ENCODE measurements at places on chromosomes 12 and 14.

DNA sequence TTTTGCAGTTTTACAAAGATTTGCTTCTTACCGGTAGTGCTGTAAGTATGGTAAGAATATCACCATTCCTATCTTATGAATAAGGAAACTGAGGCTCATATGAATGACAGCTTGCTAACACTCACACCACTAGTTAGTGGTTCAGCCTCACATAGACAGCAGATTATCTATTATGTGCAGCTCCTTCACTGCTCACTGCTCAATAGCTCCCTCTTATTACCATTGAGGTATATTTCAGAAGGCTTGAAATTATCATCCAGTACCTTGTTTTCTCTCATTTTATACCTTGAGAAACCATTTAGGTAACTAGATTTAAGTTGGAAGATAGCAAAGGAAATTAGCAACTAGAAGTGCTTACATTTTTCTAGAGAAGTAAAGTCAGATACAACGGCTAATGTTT is 15.5 kb downstream of the RIC8B start:
- no peak for DNase-seq

GRCh38 chr12:91057368-91058165 is at the start of gene KERA:
KERA (minus strand) TSS chr12:91058024; CDS start chr12:91056281, 1,743 bp downstream.
- DNase-seq = no peak

GRCh38 chr12:57730336-57731067 is 8.0 kb downstream of the AGAP2 start:
- DNase-seq = no peak

GRCh38 chr12:122835750-122836026 is 431 bp downstream of the HIP1R start:
- DNase-seq = no peak

DNA sequence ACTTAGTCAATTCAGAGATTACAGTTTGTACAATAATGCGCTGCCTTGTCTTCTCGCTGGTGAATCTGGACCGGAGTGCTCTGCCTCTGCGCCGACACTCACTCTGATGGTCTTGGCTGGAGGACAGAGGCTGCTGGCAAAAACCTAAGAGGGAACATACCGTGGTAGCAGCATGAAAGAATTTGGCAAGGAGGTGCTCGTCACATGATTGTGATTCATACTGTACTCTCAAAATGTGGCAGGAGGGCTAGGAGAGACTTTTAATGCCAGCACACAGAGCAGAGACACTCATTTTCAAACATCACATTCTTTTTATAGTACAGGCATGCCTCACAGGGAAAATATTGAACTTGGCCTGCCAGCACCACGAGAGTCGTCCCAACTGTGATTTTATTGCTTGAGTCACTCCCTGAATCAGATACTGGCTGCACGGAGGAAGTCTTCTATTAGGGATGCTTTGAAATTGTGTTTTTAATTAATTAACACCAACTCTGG is 67.8 kb downstream of the HMGA2 start:
- DNase-seq = no peak

- no peak for DNase-seq
Measured at GRCh38 chr12:4293299-4293965, 19.9 kb downstream of the CCND2 start.

- DNase-seq = no peak
Measured at GRCh38 chr12:11134305-11134704, at the start of gene TAS2R30. TAS2R30 (minus strand) TSS chr12:11134644; CDS start chr12:11134244, 400 bp downstream.

- no peak for DNase-seq
Measured at GRCh38 chr12:122518908-122519307, 7.8 kb downstream of the RSRC2 start.

DNA sequence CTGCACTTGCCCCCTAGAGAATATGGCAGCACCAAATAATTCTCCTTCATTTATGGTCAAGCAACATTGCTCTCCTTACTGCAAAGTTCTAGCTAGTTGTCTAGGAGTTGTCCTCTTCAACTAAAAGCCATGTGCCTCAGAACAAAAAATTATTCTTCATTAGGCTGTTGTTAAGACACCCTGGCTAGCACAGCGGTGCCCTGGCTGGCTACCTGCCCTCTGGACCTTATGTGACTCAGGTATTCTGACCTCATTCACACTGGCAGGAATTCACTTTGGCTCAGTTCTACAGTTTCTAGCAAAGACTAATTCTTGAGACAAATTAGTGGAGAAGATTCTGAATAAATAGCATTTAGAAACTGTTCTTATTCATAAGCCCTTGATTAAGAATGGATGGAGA is 224.4 kb upstream of the KRR1 start:
- no peak for DNase-seq

- DNase-seq = no peak
Measured at GRCh38 chr14:89304972-89305703, 111.9 kb downstream of the FOXN3 start.

DNA sequence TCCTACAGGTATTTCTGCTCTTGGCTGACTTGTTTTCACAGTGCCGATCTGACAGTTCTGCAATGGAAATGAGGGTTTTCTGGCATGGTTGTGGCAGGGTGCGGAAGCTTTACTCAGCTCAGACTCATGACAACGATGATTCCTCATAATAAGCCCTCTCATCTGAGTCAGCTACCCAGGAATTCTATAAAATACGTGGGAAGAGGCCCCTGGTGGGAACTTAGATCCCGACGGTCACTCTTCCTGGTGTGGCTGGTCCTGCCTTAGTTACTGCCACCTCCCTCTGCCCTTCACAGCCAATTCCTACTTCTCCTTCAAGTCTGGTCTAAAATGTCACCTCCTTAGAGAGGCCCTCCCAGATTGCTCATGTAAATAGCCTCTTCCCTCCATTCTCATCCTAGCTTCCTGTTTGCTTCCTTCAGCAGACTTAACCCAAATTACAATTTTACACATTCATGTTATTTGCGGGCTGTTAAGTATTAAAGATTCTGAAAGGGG is 104.2 kb upstream of the MAP1LC3B2 start:
- no peak for DNase-seq

- DNase-seq = no peak
Measured at GRCh38 chr14:94088516-94088915, 7.4 kb downstream of the IFI27L1 start.

GRCh38 chr12:43132291-43132690 is 419.7 kb downstream of the ADAMTS20 start:
- no peak for DNase-seq

DNA sequence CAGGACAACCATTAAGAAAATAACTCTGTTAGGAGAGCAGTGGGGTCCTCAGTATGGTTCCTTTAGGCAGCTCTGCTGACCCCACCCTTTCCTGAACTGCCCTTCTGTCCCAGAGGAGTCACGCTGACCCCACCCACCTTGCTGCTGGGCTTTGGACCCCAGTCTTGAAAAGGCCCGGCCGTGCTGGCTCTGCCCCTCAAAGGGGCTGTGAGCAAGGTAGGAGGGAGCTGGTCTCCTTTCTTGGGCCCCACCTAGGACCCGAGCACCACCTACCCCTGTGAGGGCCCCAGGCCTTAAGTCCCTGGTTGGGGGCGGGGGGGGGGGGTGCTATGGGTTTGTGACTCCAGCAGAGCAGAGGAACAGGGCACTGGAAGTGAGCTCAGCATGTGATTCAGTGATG is 171.1 kb downstream of the MON2 start:
- no peak for DNase-seq

DNA sequence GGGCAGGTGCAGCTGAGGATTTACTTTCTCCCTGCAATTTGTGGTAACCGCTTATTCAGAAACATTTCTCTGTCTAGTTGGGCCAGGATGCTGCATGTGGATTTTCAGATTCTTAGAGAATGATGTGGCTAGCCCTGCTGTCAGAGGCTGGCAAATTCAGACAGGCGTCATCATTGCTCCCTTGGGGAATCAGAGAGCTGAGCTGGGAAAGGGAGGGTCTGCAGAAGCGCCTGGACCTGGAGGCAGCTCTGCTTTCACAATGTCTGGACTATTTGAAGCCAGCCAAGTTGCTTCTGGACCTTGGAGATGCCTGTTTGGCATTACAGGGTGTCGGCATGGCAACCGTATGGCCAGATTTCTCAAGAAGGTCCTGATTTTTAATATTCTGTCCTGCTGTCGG is 3.4 kb downstream of the GALNT16 start:
- DNase-seq = no peak

GRCh38 chr12:63238892-63239291 is 87.9 kb upstream of the AVPR1A start:
- DNase-seq = no peak

DNA sequence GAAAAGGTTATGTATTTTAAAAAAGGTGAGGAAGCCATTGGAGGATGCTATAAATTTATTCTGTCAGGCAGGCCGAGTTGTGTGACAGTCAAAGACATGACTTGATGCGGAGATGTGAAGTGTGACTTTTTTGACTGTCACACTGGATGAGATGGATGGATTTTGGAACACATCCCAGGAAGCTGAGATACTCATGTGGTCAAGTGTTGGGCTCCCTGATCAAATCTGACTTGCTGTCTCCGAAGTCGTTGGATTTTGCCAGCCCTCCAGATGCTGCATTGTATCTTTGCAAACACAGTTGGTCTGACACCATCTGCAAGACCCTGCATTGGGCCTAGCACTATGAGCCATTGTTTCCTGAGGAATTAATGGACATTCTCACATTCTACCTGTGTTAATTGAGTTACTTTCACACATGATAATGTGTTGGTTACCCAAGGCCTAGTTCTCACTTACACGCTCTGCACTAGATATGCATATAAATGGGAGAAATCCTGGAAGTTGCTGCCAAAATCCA is 204.0 kb upstream of the PRKD1 start:
- DNase-seq = no peak

GRCh38 chr12:31485571-31485970 is 105.4 kb downstream of the DENND5B start:
- DNase-seq = no peak
